NCI-H2171 treated with DMSO at 0.1 percent for 48 hours (cell line): ENCODE measurements at places on chromosomes 5 and 9.
A peak's percentile ranks its signal among the peaks of the same experiment; 100 is the strongest.

GRCh38 chr9:77659926-77660325 is 11.8 kb upstream of the GNA14 start:
- DNase-seq, result no peak

DNA sequence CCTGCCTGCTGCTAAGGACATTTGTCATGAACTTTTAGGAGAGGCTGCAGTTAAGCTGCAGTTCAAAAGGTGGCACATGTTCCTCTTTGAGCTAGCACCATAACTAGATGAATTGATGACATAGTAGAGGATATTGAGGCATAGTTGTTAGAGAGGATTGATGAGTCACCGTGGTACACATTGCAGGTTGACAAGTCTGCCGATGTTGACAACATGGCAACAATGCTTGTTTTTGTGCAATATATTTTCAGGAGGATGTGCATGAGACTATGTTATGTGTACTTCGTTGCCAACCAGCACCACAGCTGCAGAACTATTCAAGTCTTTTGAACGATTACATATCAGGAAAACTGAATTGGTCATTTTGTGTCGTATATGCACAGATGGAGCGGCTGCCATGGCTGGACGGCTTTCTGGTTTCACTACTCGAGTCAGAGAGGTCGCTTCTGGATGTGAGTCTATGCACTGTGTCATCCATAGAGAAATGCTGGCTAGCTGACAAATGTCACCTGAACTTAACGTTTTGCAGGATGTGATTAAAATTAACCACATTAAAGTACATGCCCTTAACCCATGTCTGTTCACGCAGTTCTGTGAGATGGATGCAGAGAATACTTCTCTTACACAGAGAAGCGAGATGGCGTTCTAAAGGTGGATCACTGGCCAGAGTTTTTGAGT is 24.2 kb downstream of the ANP32B start:
- DNase-seq, result no peak

- DNase-seq, result no peak
Observed at GRCh38 chr9:3497401-3497800, 28.4 kb downstream of the RFX3 start.

DNA sequence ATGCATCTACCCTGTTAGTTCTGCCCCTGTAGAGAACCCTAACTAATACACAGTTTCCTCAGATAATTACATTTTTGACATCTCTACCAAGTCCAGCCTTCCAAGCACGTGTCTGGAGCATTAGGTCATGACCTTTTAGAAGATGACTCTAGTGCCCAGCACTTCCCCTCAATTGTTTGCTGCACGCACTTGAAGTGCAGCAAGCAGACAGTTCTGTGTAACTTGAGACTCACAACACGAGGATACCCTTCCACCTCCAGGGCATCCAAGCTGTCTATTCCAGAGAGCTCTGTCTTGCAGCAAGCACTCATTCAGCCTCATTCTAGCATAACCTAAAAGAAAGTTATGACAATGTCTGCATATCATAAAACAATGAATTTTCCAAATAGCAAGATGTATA is 1410.5 kb upstream of the CDH18 start:
- DNase-seq, result peak; percentile 94

- DNase-seq, result peak; percentile 56
Observed at GRCh38 chr9:89042984-89043383, 51.7 kb downstream of the S1PR3 start.

- DNase-seq, result no peak
Observed at GRCh38 chr5:59956130-59956783, 62.7 kb upstream of the PDE4D start.

DNA sequence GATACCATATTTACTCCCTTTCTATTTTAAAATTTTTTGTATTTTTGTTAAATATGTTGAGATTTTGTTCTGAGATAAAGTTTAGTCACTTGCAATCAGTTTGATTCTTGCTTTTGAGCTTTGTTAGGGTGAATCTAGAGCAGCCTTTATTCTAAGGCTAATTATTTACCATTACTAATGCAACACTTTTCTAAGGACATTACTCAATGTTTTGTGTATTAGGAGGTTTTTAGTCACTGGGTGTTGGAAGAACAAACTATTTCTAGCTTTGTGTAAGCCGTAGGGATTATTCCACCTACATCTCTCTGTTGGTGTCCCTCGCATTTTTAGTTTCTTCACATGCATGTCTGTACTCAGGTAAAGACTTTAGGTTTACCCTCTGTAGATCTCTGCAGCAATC is 379.5 kb upstream of the CD180 start:
- DNase-seq, result no peak

DNA sequence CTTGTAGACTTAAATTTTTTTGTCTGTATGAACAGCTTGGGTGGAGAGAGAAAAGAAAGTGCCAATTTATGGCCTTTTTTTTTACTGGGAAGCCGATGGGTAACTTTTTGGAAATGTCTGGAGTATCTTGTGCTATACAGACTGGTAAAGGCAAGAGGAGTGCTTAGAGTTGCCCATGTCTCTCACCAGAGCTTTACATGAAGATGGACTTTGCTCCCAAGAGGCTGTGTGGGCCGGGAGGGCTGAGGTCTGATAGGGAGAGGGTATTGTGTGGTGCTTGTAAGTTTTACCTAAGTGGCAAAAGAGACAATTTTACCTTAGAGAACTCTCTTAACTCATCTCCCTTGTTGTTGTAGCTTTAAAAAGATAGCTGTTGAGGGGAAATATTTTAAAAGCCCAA is 203.2 kb downstream of the SEMA6A start:
- DNase-seq, result no peak

GRCh38 chr5:170223360-170223759 is 9.4 kb upstream of the C5orf58 start:
- no peak for DNase-seq

DNA sequence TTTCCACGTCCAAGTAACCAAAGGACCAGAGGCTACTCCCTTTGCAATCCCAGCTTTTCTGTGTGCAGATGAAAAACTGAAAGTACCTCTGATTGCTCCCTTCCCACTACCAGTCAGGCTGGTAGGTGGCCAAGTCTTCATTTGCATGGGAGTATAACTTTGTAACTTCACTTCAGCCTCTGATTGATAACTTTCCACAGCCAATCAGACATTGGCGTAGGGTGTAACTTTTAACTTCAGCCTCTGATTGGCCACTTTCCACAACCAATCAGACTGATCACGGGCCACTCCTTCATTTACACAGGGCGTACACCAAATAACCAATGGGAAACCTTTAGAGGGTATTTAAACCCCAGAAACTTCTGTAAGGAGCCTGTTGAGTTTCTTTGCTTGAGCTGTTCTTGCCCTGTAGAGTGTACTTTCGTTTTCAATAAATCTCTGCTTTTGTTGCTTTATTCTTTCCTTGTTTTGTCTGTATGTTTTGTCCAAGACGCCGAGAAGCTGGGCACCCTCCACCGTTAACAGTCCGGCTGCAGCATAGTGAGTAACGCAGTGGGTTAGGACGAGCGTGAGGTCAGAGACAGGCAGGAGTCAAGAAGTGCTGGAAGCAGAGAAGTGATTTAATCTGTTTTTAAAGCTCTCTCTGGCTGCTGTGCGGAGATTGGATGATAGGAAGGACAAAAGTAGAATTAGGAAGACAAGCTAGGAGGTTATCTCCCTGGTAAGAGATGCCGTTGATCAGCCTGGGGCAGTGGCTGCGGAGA is 3.5 kb upstream of the EXOSC2 start:
- no peak for DNase-seq

GRCh38 chr9:80507611-80508010 is 935.8 kb downstream of the TLE4 start:
- peak; percentile 87 for DNase-seq

DNA sequence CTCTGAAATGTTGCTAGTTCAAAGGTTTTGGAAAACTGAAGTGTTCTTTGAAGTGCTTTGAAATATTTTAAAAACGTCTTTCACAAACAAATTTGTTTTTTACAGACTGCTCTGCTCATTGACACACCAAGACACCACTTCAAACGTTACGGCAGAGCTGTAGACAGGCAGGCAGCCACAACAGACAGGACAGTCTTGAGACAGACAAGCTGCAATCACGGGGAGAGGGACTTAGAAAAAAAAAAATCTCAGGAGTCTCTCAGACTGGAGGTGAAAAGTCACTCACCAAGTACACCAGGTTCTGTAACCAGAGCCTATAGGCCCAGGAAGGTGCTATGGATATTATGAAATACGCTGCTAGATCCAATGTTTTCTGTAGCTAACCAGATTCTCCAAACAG is 135.4 kb downstream of the ISL1 start:
- DNase-seq, result no peak

DNA sequence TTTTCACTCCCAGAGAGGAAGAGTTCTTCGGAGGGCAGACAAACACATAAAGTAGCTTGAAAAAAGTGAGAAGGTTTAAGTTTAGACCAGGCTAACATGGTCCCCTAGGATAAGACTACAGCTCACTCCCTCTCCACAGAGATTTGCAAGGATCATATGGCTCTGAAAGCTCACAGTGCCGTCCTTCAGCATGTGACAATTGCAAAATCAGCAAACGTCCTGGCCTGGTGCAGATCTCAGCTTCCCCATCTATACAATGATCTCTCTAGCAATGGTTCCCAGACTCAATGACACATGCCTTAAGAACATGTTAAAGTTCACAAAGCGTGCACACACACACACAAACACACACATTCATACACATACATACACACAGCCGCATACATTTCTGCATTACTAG is 327.6 kb downstream of the ACTL7B start:
- no peak for DNase-seq

DNA sequence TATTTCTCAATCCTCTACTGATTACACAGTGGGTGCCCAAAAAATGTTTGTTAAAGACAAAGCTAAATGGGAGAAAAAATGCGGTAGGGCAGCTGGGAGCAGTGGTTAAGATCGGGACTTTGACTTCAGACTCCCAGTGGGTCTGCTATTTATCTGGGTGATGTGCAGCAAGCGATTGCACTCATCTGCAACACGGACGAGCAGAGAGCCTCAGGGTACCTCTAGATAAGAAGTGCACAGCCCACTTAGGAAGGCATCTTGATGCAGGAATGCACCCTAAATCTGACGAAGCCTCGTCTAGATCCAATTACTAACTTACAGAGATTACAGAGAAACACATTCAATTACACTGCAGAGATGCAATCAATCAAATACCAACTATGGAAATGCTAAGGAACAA is 4.0 kb downstream of the MAPK9 start:
- DNase-seq, result no peak

- no peak for DNase-seq
Observed at GRCh38 chr5:143435210-143435657, 31.7 kb upstream of the NR3C1 start.

GRCh38 chr9:131627326-131627647 is 82.0 kb downstream of the PRRT1B start:
- DNase-seq, result no peak

DNA sequence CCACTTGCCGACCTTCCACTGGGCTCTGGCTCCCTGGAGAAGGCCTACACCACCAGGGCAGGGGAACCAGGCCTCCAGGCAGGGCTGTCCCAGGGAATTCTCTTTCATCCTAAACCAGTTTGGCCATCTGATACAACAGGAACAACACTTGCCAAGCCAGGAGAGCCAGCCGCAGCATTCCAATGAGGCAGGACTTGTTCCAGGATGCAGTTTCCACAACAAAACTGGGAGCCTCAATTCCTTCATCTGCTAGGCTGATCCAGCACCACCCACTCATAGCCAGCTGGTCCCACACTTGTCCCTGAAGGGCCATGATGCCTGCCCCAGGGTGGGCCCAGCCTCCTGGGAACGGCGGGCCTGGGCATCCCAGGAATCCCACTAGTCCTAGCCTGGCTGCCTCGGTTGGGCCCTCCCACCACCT is 26.0 kb downstream of the BICD2 start:
- DNase-seq, result no peak

GRCh38 chr5:150413176-150413901 is 629 bp upstream of the CD74 start:
- DNase-seq, result no peak

GRCh38 chr5:175579742-175580432 is 78.0 kb upstream of the HRH2 start:
- DNase-seq, result no peak

- no peak for DNase-seq
Observed at GRCh38 chr5:160270704-160271103, 41.4 kb downstream of the FABP6 start.

GRCh38 chr9:123318202-123318601 is 37.8 kb upstream of the CRB2 start:
- no peak for DNase-seq

GRCh38 chr9:18951936-18952335 is 81.1 kb downstream of the SAXO1 start:
- DNase-seq, result no peak

GRCh38 chr9:94623253-94623652 is 16.1 kb downstream of the FBP1 start:
- peak; percentile 22 for DNase-seq
